Activated CD4-positive, alpha-beta T cell treated with anti-CD3 and anti-CD28 coated beads for 36 hours (primary cell): ENCODE measurements at places on chromosomes 4 and X.

GRCh38 chr4:156779042-156779441 is 192.6 kb downstream of the PDGFC start:
- H3K27me3 ChIP-seq: no peaks in the 10 kb centered on the region
- no peaks in the 10 kb centered on the region for H3K4me1 ChIP-seq
- no peaks in the 10 kb centered on the region for H3K36me3 ChIP-seq

GRCh38 chr4:98383431-98384106 is 122.4 kb downstream of the RAP1GDS1 start:
- no peak for DNase-seq
- no peak overlapping the region for H3K4me3 ChIP-seq
- no peaks in the 10 kb centered on the region for H3K27me3 ChIP-seq

- H3K27ac ChIP-seq: no peak overlapping the region
- H3K4me3 ChIP-seq: no peak overlapping the region
- no peaks in the 10 kb centered on the region for H3K4me1 ChIP-seq
- H3K36me3 ChIP-seq: no peaks in the 10 kb centered on the region
- H3K27me3 ChIP-seq: no peaks in the 10 kb centered on the region
Observed at GRCh38 chrX:109487640-109488039, 5.8 kb upstream of the GUCY2F start.

GRCh38 chr4:2790583-2791517 is 2.0 kb upstream of the SH3BP2 start:
- no peak overlapping the region for H3K27ac ChIP-seq
- peaks cover 57% of the 10 kb centered on the region for H3K4me1 ChIP-seq
- H3K27me3 ChIP-seq: no peaks in the 10 kb centered on the region
- no peak for DNase-seq
- no peak overlapping the region for H3K4me3 ChIP-seq

DNA sequence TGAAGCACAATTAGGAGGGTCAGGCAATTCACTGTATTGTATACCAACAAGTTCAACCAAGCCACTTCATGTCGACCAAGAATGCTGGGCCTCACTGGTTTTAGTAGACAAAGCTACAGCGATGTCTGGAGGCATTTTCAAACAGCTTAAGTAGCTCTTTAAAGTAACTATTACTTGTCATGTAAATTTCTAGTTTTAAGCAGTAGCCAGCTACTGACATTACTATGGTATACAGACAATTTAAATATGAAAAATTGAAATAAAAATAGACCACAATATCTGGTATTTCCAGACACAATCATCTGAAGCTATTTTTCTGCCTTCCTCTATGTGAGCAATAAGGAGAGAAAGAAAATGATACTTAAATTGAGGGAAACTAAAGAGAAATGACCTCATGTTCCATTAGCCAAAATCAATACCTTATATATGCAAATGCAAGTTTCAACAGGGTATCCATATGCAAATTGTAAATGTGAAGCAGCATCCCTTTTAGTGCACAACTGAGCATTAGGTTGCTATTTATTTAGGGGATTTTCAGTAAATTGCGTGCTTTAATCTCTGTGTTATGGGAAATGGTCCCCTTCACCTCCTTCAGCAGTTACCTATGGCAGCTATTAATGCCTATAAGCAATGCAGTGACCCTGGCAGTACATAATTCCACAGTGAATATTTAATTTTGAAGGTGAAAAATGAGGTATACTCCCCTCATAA is 119.5 kb downstream of the GPC3 start:
- H3K36me3 ChIP-seq: no peaks in the 10 kb centered on the region
- no peaks in the 10 kb centered on the region for H3K4me1 ChIP-seq
- DNase-seq: no peak
- H3K27me3 ChIP-seq: no peaks in the 10 kb centered on the region
- no peak overlapping the region for H3K4me3 ChIP-seq
- H3K27ac ChIP-seq: no peak overlapping the region

GRCh38 chr4:185227131-185227551 is 17.7 kb downstream of the SNX25 start:
- no peak overlapping the region for H3K27ac ChIP-seq
- H3K4me3 ChIP-seq: no peak overlapping the region
- peaks cover 4% of the 10 kb centered on the region for H3K4me1 ChIP-seq

- H3K4me3 ChIP-seq: no peak overlapping the region
- H3K36me3 ChIP-seq: no peaks in the 10 kb centered on the region
- H3K27ac ChIP-seq: no peak overlapping the region
Observed at GRCh38 chr4:182286035-182286434, 42.8 kb downstream of the TENM3 start.

DNA sequence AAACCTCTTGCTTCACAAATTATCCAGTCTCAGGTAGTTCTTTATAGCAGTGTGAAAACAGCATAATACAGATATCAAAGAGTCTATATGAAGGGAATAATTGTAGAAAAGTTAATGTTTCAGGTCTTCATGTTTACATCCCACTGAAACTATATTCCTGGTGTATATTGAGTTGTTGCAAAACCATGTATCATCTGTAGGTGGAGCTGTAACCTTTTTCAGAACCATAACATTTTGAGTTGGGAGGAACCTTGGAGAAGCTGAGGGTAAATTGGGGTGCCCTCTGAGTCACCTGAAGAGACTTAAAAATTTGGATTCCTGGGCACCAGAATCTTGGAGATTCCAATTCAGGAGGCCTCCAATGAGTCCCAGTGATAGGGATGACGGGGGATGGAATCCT is 51.9 kb upstream of the TAPT1 start:
- H3K27me3 ChIP-seq: peaks cover 1% of the 10 kb centered on the region
- no peaks in the 10 kb centered on the region for H3K36me3 ChIP-seq
- H3K4me1 ChIP-seq: no peaks in the 10 kb centered on the region
- H3K4me3 ChIP-seq: no peak overlapping the region
- no peak for DNase-seq

DNA sequence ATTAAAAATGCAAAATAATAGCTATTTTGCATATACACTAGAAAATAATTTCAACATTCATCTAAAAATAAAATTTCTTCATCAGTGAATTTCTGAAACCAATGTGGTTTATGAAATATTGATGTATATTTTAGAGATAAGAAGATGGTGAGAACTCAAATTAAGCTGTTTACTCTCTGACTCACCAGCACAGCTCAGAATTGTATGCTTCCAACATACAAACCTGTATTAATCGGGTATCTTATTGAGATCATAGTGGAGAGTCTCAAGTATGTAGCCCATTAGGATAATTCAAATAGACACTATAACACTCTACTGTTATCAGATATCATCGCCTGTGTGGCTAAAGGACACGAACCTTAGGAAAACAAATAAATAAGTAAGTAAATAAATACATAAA is 899.5 kb upstream of the INTU start:
- H3K27me3 ChIP-seq: no peaks in the 10 kb centered on the region
- no peak for DNase-seq
- no peak overlapping the region for H3K27ac ChIP-seq

GRCh38 chrX:106247162-106247561 is 79.1 kb downstream of the PWWP3B start:
- H3K4me3 ChIP-seq: no peak overlapping the region
- no peaks in the 10 kb centered on the region for H3K27me3 ChIP-seq
- no peaks in the 10 kb centered on the region for H3K4me1 ChIP-seq
- H3K36me3 ChIP-seq: no peaks in the 10 kb centered on the region

DNA sequence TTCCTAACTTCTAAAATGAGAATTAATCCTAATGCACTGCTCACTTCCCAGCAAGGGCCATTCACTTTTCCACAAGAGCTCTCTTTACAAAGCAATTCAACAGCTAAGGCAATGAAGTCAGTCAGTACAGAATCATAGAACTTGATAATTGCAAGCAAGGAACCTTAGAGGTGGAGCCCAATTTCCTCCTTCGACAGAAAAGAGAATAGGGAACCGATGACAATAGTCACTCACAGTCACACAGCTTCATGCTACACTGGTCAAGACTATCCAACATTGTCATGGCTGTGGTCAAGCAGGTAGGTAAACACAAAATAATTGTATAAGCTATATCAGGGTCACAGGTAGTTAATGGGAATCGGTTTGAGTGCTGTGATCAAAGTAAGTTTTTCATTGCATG is 90.0 kb downstream of the ELOVL6 start:
- H3K27me3 ChIP-seq: no peaks in the 10 kb centered on the region
- peaks cover 1% of the 10 kb centered on the region for H3K4me1 ChIP-seq
- no peaks in the 10 kb centered on the region for H3K36me3 ChIP-seq
- H3K4me3 ChIP-seq: no peak overlapping the region
- no peak for DNase-seq
